Left forelimb (tissue), 1 donor: ENCODE measurements at places on chromosomes 3 and 15.

GRCh38 chr3:126481808-126482502 lies 6.3 kb upstream of the ZXDC start:
- DNase-seq: no peak

- DNase-seq: no peak
Observed at GRCh38 chr3:18190646-18191045, 234.5 kb downstream of the SATB1 start.

DNA sequence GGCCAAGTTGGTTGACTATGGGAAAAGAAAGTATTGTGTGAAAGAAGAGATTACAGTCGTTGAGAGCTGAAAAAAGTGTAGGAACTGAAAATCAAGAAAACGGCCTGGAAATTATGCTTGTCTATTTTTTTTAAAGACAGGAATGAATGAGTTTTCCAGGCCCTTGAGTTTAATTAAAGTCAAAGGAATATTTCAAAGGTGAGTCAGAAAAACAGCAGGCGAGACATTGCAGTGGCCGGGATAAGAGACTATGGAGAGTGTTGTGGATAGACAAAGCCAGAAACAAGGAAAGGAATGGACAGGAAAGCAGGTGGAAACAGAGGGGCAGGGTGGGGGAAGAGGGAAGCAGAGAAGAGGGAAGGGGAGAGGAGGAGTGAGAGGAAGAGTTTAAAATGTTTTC lies 275.1 kb upstream of the LRTM1 start:
- DNase-seq: no peak

DNA sequence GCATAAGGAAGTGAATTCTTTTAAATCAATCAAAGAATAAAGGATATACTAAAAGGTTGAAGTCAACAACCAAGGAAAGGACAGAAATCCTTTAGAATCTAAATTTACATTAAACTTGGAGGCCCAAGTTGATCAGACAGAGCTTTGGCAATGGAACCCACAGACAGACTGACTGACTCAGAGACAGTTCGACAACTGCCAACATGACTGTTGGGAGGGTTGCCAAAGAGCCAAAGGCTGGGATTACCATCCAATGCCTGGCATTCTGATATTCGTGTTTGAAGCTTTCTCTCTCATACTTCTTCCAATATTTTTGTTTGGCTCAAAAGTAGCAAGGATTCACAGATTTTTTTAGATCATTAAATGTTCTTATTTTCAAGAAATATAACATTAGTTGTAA lies 406.1 kb downstream of the PLCL2 start:
- no peak for DNase-seq

- DNase-seq: no peak
Observed at GRCh38 chr3:33883538-33883950, 85.1 kb downstream of the PDCD6IP start.

GRCh38 chr3:120163816-120164215 lies 69.6 kb upstream of the GSK3B start:
- DNase-seq: no peak

- DNase-seq: no peak
Observed at GRCh38 chr3:64289622-64290021, 64.4 kb upstream of the PRICKLE2 start.
